ENCODE measurements at places on chromosomes 16 and 17.

DNA sequence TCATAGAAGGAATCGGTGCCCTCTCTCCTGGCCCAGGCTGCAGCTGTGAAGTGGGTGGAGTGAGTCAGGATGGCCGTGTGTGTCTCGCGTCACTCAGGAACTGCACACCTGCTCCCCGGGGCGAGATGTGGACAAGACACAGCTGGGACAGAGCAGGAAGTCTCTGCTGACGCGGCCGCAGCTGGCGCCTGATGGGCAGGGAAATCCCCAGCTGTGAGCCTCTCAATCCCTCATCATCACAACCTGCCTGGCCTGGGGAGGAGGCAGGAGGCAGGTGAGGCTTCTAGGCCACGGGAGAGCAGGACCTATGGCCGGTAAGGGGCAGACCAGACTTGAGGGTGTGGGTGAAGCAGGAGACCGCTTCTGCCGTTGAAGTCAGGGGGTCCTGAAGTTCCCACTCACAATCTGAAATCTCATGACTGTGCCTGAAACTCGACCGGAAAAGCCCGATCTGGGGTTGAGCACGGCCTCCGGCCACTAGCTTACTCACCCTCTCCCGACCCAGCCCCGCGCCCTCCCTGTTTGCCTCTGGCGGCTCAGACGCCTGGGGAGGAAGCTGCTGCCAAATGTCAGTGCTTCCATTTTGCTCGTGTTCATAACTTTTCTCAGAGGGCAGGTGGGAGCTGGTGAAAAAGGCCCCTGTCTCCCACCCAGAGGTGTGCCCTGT lies 1.1 kb upstream of the TRPV3 start:
- DNase-seq = peak; percentile 39

- no peak for DNase-seq
Observed at GRCh38 chr16:72228014-72228413, 56.1 kb upstream of the PMFBP1 start.

DNA sequence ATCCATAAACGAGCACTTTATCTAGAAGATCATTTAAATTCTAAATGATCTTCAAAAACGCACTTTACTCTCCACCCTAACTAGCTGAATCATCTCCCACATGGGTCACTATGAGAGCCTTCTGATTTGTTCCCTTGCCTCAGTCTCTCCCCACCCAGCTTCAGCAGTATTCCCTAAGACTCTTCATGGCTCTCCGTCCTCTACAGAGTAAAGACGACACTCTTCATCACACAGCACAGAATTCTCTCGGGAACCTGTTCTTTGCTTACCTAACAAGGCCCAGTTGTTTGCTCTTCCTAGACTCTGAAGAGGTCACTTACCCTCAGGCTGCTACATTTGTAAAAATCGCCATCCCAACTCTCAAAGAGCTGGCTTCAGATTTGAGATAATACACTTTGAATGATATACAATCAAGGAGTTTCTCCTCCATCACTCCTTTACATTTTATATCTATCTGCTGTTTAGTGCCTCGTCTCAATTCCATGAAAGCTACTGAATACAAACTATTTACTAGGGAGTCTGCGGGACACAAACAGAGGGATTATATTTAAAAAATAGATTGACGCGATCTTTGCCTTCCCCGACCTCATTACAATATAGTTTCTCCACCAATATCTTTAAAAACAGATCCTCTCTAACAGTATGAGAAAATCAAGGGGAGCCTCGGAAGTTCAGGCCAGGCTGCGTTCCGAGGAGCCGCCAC lies 511 bp upstream of the LIG3 start:
- DNase-seq = no peak

- DNase-seq = peak; percentile 3
Observed at GRCh38 chr16:82192665-82193064, 22.6 kb upstream of the MPHOSPH6 start.

GRCh38 chr17:81863123-81863675 lies 2.9 kb upstream of the P4HB start:
- DNase-seq = no peak

DNA sequence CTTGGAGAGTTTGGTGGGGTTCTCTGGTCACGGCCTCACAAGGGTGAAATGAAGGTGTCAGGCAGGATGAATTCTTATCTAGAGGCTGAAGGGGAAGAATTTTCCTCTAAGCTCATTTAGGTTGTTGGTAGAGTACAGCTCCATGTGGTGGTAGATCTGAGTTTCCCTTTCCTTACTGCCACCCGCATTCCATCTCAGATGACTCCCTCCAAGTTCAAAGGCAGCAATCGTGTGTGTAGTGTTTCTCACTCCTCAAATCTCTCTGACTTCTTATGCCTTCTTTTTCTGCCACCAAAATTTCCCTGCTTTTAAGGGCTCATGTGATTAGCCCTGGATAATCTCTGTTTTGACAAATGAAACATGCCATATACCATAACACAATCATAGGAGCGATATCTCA lies 135.5 kb upstream of the MYOCD start:
- DNase-seq = no peak

Data from stimulated activated CD8-positive, alpha-beta memory T cell treated with anti-CD3 and anti-CD28 coated beads, Interleukin-2, amount 100 ng/mL, for 48 hours (primary cell).